Lung (tissue), 17 donors: ENCODE measurements at places on chromosomes 6 and 20. TPM values are rescaled to one million over a fixed set of nuclear protein-coding genes. Genes with fewer than 3 reads are reported as not detected.
A peak's percentile ranks its signal among the peaks of the same experiment; 100 is the strongest.

- no peak overlapping the region for H3K4me3 ChIP-seq
- H3K27ac ChIP-seq, result no peak overlapping the region
- H3K4me1 ChIP-seq, result no peaks in the 10 kb centered on the region
- peak; percentile 16 for DNase-seq
- H3K27me3 ChIP-seq, result no peaks in the 10 kb centered on the region
Observed at GRCh38 chr20:48098866-48099265, 313.6 kb upstream of the SULF2 start.

DNA sequence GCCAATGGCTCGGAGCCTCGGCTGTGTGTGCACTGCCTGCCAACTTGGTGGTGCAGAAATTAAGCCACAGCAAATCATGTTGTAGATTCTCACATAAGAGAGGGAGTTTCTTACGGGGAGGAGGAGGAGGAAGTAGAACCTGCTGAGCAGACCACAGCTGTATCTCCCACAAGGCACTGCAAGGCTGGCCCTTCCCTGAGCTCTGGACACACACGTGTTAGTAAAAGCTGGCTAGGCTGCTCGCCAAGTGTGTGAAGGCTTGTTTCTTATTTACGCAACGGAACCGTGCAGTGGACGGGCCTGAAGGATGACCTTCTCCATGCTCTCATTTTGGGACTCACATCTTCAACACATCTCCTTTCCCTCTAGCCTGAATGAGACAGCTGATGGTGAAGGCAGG lies 15.7 kb upstream of the QKI start:
- H3K4me3 ChIP-seq, result no peak overlapping the region
- H3K27ac ChIP-seq, result no peak overlapping the region
- peaks cover 2% of the 10 kb centered on the region for H3K4me1 ChIP-seq

GRCh38 chr6:14834851-14835530 lies 410.9 kb upstream of the JARID2 start:
- DNase-seq, result no peak
- no peak overlapping the region for H3K4me3 ChIP-seq
- H3K27ac ChIP-seq, result no peak overlapping the region
- H3K36me3 ChIP-seq, result no peaks in the 10 kb centered on the region
- H3K4me1 ChIP-seq, result peaks cover 7% of the 10 kb centered on the region

Gene PI16
- 1.7 TPM for total RNA-seq

- no peaks in the 10 kb centered on the region for H3K36me3 ChIP-seq
- DNase-seq, result peak; percentile 29
- no peaks in the 10 kb centered on the region for H3K27me3 ChIP-seq
- H3K27ac ChIP-seq, result no peak overlapping the region
- H3K4me1 ChIP-seq, result no peaks in the 10 kb centered on the region
- H3K4me3 ChIP-seq, result no peak overlapping the region
Observed at GRCh38 chr20:53032478-53032932, 60.3 kb downstream of the TSHZ2 start.

GRCh38 chr6:42179945-42180313 lies 6.8 kb downstream of the GUCA1A start:
- no peaks in the 10 kb centered on the region for H3K36me3 ChIP-seq
- no peak overlapping the region for H3K27ac ChIP-seq
- H3K4me3 ChIP-seq, result no peak overlapping the region
- no peaks in the 10 kb centered on the region for H3K27me3 ChIP-seq
- no peaks in the 10 kb centered on the region for H3K4me1 ChIP-seq

DNA sequence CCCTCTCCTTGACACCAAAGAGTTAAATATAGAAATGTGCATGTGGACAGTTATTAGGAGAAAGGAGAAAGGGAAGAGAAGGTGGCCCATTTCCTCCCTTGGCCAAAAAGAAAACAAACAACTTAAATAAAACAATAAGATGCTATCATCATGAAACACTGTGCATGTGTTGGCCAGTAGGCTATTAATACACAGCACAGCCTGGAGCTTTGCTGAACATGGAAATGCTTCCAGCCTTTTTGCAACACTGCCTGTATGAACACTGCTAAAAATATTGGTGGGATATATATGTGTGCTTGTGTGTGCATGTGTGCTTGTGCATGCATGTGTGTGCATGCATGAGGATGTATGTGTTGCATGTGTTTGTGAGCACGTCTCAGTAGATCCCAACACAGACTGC lies 100.4 kb downstream of the LY86 start:
- no peak overlapping the region for H3K4me3 ChIP-seq
- no peaks in the 10 kb centered on the region for H3K36me3 ChIP-seq
- peak overlapping the region; percentile 56 for H3K27ac ChIP-seq
- DNase-seq, result no peak
- H3K27me3 ChIP-seq, result no peaks in the 10 kb centered on the region

DNA sequence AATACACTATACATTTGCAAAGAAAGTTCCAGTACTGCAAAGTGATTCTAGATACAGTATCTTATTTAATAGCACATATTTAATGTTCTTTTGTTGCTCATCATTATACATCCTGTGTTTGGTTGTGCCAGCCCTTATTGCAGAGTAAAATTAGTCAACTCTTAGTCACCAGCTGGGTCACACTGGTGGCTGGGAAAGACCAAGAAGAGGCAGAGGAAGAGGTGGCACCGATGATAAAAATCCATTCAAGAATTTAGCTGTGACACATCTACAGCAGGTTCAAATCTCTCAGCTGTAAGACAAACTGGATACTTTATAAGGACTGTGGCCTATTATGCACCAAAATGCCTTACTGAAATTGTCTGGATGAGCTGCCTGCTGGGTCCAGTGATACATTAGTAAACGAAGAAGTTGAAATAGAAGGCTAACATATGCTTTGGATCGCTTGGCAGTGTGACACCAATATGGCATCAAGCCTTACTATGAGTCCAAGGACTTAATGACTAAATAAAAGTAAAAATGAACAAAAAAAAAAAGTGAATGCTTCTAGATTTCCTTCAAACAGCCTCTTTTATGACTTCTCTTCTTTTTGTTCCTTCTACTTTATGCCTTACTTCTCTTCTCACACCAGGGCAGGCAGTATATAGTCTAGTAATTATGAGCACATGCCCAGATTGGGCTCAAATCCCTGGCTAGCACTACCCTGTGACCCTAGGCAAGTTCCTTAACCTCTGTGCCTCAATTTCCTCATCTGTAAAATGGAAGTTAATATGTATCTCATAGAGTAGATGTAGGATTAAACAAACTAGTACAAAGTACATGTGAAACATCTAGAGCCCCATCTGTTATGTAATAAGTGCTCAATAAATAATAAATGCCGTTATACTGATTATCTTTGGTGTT lies 29.4 kb upstream of the RNF8 start:
- H3K27me3 ChIP-seq, result no peaks in the 10 kb centered on the region
- no peaks in the 10 kb centered on the region for H3K4me1 ChIP-seq
- no peak overlapping the region for H3K27ac ChIP-seq
- no peak overlapping the region for H3K4me3 ChIP-seq
- H3K36me3 ChIP-seq, result no peaks in the 10 kb centered on the region

- H3K36me3 ChIP-seq, result no peaks in the 10 kb centered on the region
- no peak overlapping the region for H3K4me3 ChIP-seq
- H3K27ac ChIP-seq, result peak overlapping the region; percentile 63
- H3K27me3 ChIP-seq, result no peaks in the 10 kb centered on the region
Observed at GRCh38 chr6:134422426-134423231, 104.7 kb upstream of the SGK1 start.

Gene CALHM5
- 3.0 TPM for total RNA-seq

Gene GHRH
- not detected for total RNA-seq

GRCh38 chr6:36840432-36841403 lies 1.5 kb upstream of the CPNE5 start:
- H3K36me3 ChIP-seq, result no peaks in the 10 kb centered on the region
- H3K4me3 ChIP-seq, result no peak overlapping the region
- H3K4me1 ChIP-seq, result peaks cover 20% of the 10 kb centered on the region
- peak; percentile 42 for DNase-seq

Gene METTL24
- total RNA-seq, result 2.0 TPM

Gene RFX6
- 1.5 TPM for total RNA-seq

GRCh38 chr6:149563928-149564325 lies 2.2 kb upstream of the GINM1 start:
- no peaks in the 10 kb centered on the region for H3K36me3 ChIP-seq
- H3K27ac ChIP-seq, result no peak overlapping the region
- H3K4me1 ChIP-seq, result peaks cover 2% of the 10 kb centered on the region
- DNase-seq, result no peak
- no peak overlapping the region for H3K4me3 ChIP-seq
- peaks cover 3% of the 10 kb centered on the region for H3K27me3 ChIP-seq

DNA sequence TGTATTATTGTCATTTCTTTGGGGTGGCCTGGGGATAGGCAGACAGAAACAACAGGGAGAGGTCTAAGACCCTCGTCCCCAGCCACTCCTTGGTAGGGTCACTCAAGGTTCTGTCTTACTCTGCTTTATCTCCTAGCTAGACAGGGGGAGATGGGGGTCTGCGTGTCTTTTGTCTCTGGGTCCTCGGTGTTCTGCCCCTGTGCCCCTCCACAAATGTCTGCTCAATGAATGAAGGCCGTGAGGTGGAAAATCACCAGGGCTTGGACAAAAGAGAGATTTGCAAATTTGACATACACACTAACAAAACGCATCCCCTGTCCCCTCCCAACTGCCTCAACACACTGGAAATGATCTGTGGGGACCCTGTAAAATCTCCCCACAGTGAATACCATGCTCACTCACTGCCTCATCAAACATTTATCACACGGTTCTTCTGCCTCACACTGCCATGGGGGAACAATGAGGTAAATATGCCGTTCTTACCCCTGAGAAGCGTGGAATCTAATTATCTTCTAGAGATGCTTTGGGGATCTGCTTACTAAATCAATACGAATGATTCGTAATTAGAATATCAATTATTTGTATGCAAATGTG lies 13.2 kb upstream of the VAPB start:
- no peak overlapping the region for H3K27ac ChIP-seq

DNA sequence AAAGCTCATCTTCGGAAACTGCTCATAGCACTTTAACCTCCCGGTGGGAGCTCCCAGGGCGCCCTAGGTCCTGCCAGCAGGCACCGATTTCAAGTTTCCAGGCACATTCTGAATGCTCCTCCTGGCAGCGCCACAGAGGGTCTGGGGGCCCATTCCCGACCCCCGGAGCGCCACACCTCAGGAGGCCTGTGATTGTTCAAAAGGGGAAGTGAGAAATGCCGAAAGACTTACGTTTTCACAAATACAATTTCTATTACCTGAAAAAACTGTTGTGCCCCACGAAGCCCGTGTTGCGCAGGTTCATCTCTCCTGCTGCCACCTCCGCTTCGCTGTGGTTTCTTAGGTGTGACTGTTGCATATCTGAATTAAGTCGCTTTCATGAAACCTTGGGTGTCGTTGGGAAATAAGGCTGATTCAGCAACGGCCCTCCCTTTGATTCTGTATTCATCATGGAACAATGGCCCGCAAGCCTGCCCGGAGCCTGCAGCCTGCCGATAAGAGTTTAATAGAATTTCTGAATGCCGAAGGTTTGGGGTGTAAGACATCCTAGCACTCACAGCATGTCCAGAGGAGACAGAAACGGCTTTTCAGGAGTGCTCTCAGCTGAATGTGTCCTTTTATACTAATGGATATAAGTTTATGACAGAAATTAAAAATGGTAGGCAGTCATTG lies 1.9 kb upstream of the MYT1 start:
- H3K27ac ChIP-seq, result no peak overlapping the region
- H3K36me3 ChIP-seq, result no peaks in the 10 kb centered on the region
- H3K27me3 ChIP-seq, result peaks cover 33% of the 10 kb centered on the region

- no peak for DNase-seq
- H3K27me3 ChIP-seq, result no peaks in the 10 kb centered on the region
- no peak overlapping the region for H3K27ac ChIP-seq
- peaks cover 10% of the 10 kb centered on the region for H3K4me1 ChIP-seq
- H3K4me3 ChIP-seq, result no peak overlapping the region
Observed at GRCh38 chr6:35388772-35389352, 46.5 kb downstream of the PPARD start.

Gene DEFB124
- not detected for total RNA-seq

Gene GRIK2
- total RNA-seq, result 5.1 TPM

DNA sequence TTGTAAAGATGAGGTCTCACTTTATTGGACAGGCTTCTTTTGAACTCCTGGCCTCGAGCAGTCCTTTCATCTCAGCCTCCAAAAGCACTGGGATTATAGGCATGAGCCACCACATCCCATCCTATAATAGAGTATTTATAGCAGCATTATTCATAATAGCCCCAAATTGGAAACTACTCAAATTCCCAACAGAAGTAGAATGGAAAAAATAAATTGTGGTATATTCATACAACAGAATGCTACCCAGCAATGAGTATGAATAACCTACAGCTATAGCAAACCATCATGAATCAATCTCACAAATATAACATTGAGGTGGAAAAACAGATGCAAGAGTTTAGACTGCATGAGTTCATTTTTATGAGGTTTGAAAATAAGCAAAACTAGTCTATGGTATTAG lies 84.8 kb upstream of the BTBD3 start:
- H3K27me3 ChIP-seq, result no peaks in the 10 kb centered on the region
- H3K27ac ChIP-seq, result no peak overlapping the region
- no peaks in the 10 kb centered on the region for H3K4me1 ChIP-seq
- no peak for DNase-seq
- H3K36me3 ChIP-seq, result no peaks in the 10 kb centered on the region
- H3K4me3 ChIP-seq, result no peak overlapping the region

- H3K27ac ChIP-seq, result no peak overlapping the region
- H3K36me3 ChIP-seq, result no peaks in the 10 kb centered on the region
- H3K4me3 ChIP-seq, result no peak overlapping the region
- DNase-seq, result no peak
- no peaks in the 10 kb centered on the region for H3K27me3 ChIP-seq
Observed at GRCh38 chr6:3195695-3196497, 31.6 kb downstream of the TUBB2B start.

- DNase-seq, result peak; percentile 58
- H3K4me3 ChIP-seq, result no peak overlapping the region
- H3K27me3 ChIP-seq, result no peaks in the 10 kb centered on the region
- H3K4me1 ChIP-seq, result no peaks in the 10 kb centered on the region
- no peak overlapping the region for H3K27ac ChIP-seq
Observed at GRCh38 chr6:14984519-14984853, 261.4 kb upstream of the JARID2 start.

DNA sequence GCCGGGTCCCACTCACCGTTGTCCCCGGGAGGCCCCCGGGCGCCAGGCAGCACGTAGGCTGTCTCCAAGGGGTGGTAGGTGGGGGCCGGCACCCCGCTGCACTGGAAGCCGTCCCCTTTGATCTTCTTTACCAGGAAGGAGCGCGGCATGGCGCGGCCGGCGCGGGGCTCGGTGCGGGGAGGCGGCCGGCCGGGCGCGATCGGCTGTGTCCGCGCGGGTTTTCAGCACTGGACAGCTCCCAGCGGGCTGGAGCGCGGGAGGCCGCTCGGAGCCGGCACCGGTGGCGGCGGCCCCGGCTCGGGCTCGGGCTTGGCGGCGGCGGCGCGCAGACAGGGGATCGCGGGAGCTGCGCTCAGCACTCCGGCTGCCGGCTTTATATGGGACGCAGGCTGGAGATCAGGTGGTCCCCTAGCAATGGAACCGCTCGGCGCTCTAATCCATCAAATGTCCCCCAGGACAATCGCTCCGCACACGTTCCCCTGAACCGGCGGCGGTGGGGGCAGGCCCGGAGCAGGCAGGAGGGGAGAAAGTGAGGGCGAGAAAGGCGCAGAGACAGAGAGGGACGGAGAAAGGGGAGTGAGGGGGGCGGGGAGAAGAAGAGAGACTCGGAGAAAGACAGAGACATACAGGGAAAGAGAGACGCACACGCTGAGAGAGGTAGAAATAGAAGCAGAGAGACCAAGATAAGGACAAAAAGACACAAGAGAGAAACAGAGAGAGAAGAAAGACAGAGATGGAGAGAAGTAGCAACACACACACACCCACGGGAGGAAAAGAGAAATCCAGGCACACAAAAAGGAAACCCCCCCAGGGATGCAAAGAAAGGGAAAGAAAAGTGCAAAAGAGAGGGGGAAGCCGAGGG lies at the start of gene SCRT2:
Gene SCRT2 (minus strand): TSS at position 350 of the 862 bp plus-strand sequence. CDS start 201 bp downstream, at position 149.
- no peaks in the 10 kb centered on the region for H3K36me3 ChIP-seq
- H3K4me1 ChIP-seq, result peaks cover 8% of the 10 kb centered on the region
- no peak within 1 kb of the TSS for H3K27ac ChIP-seq
- DNase-seq, result peak; percentile 91

Gene HMGCLL1
- total RNA-seq, result 14.8 TPM

Gene KCNS1
- total RNA-seq, result 2.0 TPM
